ENCODE measurements at places on chromosomes 4 and X.

DNA sequence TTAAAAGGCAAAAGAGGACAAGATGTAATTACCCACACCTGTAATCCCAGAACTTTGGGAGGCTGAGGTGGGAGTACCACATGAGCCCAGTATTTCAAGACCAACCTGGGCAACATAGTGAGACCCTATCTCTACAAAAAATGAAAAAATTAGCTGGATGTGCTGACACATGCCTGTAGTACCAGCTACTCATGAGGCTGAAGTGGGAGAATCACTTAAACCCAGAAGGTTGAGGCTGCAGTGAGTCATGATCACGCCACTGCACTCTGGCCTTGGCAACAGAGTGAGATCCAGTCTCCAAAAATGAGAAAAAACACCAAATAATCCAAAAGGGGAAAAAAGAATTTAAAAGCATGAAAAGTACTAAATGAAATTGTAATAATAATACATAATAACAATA is 30.8 kb downstream of the NR0B1 start:
- DNase-seq, result no peak

DNA sequence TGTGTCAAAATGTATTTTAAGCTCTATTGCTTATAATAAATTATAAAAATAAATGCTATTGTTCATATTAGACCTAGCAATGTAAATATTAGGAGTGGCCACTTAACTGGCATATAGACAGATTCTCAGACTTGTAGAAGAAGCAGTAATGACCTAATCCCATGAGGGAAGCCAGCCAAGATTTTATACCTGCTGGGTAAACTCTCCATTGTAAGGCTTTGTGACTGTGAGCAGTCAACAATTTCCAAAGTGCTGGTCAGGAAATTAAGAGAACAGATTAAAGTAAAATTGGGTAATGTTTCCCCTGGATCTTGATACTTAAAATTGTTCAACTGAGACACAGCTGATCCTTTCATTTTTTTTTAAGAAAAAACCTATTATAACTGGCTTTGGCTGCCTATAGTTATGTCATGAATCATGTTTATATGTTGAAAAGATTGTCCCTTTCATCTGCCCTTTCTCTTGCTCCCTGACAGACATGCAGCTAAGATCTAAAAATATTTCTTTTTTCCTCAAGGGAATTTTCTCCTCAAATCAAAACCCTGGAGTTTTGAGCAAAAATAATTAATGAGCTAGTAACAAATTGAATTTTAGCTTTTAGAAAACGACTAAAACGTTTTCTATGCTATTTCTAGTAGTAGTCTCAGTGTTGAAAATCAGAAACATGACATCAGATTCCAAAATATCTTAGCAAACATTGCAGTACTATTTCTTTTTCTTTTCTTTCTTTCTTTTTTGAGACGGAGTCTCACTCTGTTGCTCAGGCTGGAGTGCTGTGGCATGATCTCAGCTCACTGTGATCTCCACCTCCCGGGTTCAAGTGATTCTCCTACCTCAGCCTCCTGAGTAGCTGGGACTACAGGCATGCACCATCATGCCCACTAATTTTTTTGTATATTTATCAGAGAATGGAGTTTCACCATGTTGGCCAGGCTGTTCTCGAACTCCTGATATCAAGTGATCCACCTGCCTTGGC is 77.9 kb downstream of the ADGRL3 start:
- DNase-seq, result no peak

GRCh38 chr4:7804756-7805385 is 134.8 kb downstream of the AFAP1 start:
- no peak for DNase-seq

GRCh38 chrX:112048707-112049106 is 33.9 kb downstream of the TRPC5 start:
- no peak for DNase-seq

DNA sequence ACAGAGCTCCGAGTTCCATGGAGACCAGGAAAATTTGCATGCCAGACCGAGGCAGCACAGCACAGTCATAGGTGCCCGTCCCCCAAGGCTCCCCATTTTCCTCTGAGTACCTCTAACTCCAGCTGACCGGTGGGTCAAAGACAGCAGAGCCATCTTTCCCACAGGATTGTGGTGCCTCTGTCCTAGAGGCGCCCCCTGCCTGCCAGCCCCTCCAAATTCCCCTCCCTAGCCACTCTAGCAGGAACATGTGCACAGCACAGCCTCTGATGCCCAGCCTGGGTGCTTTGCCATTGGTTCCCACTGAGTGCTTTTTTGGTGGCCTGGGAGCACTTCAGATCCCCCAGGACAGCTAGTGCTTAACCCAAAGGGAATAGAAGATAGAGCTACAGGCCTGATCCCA is 368.5 kb upstream of the PABPC5 start:
- no peak for DNase-seq

DNA sequence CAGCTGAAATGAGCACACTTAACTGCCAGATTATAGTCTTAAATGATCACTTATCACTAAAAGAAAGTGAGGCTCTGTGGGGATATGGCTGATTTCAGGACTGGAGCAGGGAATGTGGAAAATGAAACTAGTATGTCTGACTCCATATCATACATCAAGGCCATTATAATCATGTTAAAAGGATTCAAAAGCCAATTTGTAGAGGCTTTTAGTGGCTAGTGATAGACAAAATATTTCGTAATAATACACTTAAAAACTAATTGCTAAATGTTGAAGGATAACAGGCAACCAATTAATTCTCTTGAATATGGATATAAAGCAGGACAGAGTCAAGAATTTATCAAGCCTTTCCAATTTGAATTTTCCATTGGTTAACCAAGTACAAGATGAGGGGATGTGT is 358.1 kb upstream of the NDST3 start:
- DNase-seq, result no peak

DNA sequence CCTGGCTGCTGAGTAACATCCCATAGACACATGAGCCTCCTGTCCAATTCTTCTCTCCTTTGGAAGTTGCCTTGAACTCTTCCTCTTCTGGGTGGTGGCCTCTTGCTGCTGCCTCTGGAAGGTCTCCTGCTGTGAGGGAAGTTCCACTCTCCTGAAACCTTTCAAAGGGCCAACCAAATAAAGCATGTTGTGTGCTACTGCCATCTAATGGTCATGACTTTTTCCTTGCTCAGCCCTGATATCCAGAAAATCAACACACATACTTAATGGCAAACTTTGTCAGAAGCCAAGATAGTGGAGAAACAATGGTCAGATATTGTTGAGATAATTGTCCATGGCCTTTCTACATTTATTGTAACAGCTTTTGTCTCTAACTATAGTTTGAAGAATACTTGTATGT is 19.1 kb upstream of the ZXDA start:
- DNase-seq, result no peak

GRCh38 chrX:152537373-152537772 is 86.3 kb upstream of the GABRA3 start:
- no peak for DNase-seq

- no peak for DNase-seq
These were observed 80.2 kb upstream of the PLAC1 start for GRCh38 chrX:134738445-134738844.

Measured in kidney glomerular epithelial cell (primary cell).